ENCODE measurements at places on chromosomes 4 and X.

GRCh38 chr4:187357821-187358220 lies 634.2 kb upstream of the FAT1 start:
- DNase-seq: no peak

DNA sequence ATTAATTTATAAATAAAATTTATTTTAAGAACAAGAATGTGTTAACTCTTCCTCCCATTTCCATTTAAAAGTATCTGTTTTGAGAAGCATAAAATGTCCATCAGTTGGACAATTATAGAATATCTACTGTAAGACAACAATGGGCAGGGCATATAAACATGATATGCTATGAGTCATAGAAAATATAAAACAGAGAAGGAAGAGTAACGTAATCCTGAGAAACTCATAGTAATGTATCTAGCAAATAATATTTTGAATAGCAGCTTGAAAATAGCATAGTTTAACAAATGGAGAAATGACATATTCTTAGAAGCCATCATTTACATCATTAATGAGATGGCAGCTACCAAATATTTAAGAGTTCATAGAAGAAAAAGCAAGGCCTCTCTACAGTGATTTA lies 820.3 kb upstream of the PCDH10 start:
- DNase-seq: no peak

DNA sequence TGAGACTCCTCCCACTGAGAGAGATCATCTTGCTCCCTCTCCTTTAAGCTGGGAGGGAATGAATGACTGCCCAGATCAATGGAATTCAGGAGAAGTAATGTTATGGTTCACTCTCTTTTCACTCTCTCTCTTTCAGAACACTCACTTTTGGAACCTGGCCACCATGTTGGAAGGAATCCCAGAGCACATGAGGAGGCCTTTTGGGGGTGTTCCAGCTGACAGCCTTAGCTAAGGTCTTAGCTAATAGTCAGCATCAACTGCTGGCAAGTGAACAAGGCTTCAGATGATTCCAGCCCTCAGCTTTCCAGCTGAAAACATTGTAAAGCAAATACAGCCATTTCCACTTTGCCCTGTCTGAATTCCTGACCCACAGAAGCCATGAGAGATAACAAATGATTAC lies 124.0 kb upstream of the CLNK start:
- no peak for DNase-seq

GRCh38 chr4:137946453-137947174 lies 295.5 kb downstream of the SLC7A11 start:
- DNase-seq: peak; percentile 23

- DNase-seq: no peak
Observed at GRCh38 chrX:125175991-125176584, 143.6 kb upstream of the TEX13C start.

GRCh38 chrX:115561605-115562479 lies 868 bp downstream of the PLS3 start:
- peak; percentile 49 for DNase-seq

- no peak for DNase-seq
Observed at GRCh38 chr4:41146196-41146595, 68.1 kb downstream of the APBB2 start.

- DNase-seq: no peak
Observed at GRCh38 chrX:57822818-57823217, 87.4 kb downstream of the ZXDA start.

DNA sequence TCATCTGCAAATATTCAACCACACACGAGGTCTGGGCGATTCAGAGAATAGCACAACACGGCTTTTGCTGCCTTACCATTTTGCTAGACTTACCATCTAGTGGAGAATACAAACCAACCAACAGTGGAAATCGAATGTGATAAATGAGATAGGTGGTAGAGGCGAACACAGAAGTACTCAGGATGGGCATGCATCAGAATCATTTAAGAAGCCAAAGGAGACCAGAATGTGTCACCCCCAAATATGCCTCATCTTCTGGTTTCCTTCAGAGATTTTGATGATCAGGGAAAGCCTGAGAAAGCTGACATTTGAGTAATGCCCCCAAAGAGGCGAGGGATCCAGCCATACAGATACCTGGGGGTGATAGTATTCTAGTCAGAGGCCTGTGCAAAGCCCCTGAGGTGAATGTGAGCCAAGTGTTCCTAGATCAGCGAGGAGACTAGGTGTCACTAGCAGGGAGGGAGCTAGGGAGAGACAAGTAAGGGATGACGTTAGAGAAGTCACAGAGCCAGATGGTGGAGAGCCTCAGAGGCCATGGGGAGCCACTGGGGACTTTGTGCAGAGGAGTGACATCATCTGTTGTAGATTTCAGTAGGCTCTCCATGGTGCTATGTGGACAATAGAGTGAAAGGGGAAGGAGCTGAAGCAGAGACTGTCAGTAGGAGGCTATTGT lies 1.7 kb downstream of the MTMR1 start:
- no peak for DNase-seq

DNA sequence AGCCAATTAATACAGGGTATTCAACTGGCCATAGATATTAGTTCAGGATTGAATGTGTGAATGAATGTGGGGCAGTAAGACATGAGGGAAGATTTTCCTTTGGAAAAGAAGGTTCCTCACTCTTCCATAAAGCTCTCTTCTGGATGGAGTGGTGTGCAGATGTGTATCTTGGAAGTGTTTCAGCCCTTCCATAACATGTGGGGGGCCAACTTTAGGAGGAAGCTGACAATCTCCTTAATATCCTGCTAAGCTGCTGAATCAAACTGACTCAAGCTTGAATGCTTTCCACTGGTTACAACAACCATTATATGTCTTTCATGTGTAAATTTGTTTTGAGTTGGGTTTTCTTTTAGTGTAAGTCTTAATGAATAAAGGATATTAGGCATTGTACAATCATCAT lies 40.3 kb downstream of the FANCB start:
- peak; percentile 4 for DNase-seq

DNA sequence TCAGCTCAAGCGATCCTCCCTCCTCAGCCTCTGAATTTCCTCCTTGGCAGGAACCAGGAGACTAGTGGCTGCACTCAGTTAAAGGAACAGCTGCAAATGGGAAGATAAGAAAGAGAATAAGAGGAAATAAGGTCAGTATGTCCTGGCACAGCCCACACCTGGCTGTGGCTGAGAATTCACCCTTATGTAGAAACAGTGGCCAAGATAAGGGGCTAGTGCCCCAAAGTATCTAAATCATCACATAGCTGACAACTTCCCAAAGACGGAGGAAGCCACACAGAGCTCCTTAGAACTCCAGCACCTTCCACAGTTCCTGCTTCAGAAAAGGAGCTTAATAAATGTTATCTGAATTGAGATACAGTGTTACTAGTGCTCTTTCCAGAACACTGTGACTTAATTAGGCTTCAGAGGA lies 2.3 kb upstream of the CHIC2 start:
- DNase-seq: no peak

DNA sequence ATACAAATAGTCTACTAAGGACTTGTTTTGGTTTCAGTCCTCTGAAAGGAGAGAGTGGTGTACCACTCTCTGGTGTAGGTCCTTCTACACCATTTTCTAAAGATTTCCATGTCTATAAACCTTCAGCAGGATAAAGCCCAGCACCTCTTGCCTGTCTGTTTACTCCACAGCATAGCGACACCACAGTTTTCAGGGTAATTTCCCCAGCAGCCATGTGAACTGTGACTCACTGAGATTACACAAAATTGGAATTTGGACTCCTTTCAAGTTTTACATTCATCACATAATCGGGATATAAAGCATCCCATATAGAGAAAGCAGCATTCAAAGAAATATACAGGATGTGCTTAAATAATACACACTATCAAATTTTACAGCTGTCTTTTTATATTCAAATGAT lies 229.6 kb downstream of the PRDM5 start:
- peak; percentile 81 for DNase-seq

- peak; percentile 55 for DNase-seq
Observed at GRCh38 chr4:27350161-27350560, 489.5 kb downstream of the STIM2 start.

DNA sequence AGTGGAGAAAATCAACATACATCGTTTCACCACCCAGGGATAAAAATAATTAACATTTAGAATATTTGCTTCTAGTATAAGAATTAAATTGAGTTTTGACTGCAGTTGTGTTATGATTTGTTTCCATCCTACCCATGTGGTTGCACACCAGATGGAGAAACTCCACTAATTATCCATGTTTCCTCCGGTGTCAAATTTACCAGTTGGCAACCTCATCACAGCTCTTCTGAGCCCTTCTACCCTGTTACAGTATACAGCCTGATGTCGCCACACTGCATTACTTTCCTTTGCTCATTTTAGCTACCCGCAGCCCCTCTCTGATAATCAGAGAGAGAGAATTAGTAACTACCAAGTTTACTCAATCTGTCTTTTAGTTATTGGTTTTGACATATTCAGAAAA lies 411.2 kb downstream of the DTHD1 start:
- no peak for DNase-seq

DNA sequence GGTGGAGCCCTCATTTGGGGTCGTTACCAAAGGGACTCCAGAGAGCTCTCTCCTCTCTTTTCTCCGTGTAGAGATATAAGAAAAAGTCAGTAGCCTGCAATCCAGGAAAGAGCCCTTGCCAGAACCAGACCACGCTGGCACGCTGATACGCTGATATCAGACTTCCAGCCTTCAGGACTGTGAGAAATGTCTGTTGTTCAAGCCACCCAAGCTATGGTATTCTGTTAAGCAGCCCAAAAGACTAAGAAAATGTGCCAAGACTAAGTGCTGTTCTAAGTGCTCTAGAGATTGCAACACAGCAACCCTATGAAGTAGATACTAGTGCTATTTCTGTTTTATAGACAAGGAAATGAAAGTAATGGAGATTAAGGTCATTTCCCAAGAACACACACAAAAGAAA lies 205.7 kb downstream of the CAMK2D start:
- DNase-seq: no peak
